Fibroblast of the aortic adventitia (primary cell): ENCODE measurements at places on chromosomes 2 and 18. TPM values are rescaled to one million over a fixed set of nuclear protein-coding genes. Genes with fewer than 3 reads are reported as not detected.

GRCh38 chr2:30691091-30691947 is 115.9 kb downstream of the CAPN13 start:
- DNase-seq, result no peak

- no peak for DNase-seq
These were observed 103.4 kb upstream of the NPAS2 start for GRCh38 chr2:100716581-100716980.

- peak; percentile 22 for DNase-seq
These were observed 15.2 kb downstream of the GALNT3 start for GRCh38 chr2:165778653-165779451.

- no peak for DNase-seq
These were observed 33.8 kb downstream of the CFAP36 start for GRCh38 chr2:55553321-55553720.

TNFAIP6 gene
- 47.3 and 51.9 TPM in 2 replicates for total RNA-seq

EPAS1 gene
- 41.5 and 45.6 TPM in 2 replicates for total RNA-seq

PDE1A gene
- total RNA-seq, result 18.7 and 34.9 TPM in 2 replicates

DSG2 gene
- 4.2 and 5.6 TPM in 2 replicates for total RNA-seq

PSTPIP2 gene
- total RNA-seq, result 2.0 and 6.4 TPM in 2 replicates

UGT1A4 gene
- not detected in 2 replicates for total RNA-seq
